Foreskin melanocyte (primary cell): ENCODE measurements at places on chromosomes 13 and 19.

- no peak for DNase-seq
These were observed 30.4 kb downstream of the RB1 start for GRCh38 chr13:48333976-48334375.

DNA sequence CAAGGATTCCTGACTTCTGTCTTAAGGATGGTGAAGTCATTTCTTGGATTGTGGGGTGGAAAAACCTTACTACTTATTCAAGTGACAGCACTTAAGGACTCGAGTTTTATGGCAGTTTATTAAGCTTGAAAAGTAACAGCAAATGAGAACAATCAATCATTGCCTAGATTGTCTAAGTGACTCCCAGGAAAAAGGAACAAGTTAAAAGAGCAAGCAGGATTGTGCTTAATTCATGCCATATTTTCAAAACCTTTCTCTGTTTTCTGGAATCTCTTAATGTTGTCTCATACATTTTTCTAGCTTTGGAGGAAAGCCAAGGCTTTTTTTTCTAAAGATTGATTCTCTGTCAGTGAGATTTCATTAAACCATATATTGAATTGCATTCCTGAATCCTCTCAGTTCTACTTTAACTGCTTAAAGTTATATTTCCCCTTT lies 236.2 kb upstream of the HTR2A start:
- no peak for DNase-seq

DNA sequence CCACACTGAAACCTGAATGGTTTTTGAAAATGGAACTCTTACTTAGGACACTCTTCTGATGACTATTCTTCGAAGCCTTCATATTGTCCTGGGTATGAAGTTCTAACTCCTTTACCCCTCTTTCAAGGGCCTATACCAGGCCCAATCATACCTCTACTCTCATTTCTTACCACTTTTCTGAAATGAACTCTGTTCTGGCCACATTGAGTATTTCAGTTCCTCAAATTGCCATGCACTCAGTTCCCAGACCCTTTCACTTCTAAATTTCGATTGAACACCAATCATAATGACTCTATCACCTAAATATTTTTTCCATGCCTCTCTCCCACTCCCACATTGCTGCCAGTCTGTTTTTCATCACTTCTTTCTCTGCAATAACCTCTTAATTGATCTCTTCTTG lies 53.7 kb downstream of the LACC1 start:
- no peak for DNase-seq

DNA sequence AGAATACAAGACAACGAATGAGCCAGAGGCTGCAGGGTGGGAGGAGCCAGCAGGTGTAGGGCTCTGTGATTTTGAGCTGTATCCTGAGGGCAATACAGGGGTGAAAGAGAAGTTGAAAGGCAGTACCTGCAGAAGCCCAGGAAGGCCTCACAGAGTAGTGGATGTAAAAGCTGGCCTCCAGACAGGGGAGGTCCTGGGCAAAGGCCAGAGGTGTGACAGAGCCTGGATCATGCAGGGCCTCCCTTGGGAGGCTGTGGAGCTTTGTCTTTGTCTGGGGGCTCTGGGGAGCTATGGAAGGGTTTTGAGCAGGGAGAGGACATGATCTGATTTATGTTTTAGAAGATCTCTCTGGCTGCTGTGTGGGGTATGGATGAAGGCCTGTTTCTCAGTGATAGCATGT lies 2.7 kb downstream of the MEGF8 start:
- no peak for DNase-seq
